Activated naive CD4-positive, alpha-beta T cell treated with anti-CD3 and anti-CD28 coated beads, Interleukin-2, amount 50 U/mL, for 72 hours (primary cell): ENCODE measurements at places on chromosomes 4 and X. TPM values are rescaled to one million over a fixed set of nuclear protein-coding genes. Genes with fewer than 3 reads are reported as not detected.

DNA sequence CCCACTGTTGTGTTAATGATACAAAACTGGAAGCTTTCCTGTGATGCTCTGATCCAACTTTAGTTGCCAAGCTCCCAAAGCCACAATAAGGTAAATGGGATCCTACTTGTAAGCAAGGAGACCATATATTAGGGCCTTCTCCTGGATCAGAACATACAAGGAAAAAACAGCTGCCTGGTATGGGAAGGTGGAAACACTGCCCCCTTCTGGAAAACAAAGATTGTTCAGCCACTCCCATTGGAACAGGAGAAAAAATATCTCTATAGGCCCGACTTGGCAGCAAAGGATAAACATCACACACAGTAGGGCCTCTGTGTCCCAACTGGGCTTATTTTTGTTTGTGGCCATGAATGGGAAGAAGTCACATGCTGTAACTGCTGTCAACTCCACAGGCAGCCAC, 166.5 kb downstream of the TBX22 start:
- DNase-seq: no peak

MAGEE2 gene
- not detected for total RNA-seq

DNA sequence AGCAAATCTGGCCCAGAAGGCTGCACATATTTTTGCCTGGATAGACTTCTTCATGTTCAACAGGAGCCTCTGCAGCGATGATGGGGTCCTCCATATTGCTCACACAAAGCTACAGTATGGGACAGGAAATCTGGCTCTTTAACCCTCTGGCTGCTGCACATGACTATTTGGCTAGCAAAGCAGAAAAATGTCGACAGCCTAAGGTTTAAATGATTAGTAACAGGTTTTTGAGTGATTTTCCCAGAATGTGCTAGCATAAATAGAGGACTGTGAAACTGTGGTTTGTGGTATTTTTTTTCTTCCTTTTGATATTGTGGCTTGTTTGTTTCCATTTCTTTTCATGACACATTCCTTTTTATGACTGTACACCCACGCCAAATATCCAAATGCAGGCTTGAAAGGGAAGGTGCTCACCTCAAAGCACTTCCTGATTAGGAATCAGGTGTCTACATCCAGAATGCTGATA, 120.2 kb upstream of the GK2 start:
- no peak for DNase-seq

GRCh38 chrX:81174286-81174685, 27.4 kb downstream of the HMGN5 start:
- DNase-seq: no peak

RBM47 gene
- 0.59 TPM for total RNA-seq

DNA sequence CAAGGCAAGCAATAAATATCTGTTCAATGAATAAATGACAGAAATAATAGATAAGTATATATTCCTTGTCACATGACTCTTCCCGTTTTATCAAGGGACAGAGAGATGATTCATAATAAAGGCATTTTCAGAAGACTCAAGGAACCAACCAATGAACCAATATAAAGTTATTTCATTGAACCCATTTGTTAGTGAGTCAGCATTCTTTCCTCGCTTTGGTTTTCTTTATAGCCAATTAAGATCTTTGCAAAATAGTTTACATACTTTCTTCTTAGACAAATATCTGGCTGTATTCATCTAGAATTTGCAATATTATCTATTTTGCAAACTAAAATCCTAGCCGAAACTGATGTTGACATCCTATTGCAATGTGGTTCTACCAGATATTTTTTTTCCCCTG, 269.4 kb downstream of the IL15 start:
- DNase-seq: no peak

DNA sequence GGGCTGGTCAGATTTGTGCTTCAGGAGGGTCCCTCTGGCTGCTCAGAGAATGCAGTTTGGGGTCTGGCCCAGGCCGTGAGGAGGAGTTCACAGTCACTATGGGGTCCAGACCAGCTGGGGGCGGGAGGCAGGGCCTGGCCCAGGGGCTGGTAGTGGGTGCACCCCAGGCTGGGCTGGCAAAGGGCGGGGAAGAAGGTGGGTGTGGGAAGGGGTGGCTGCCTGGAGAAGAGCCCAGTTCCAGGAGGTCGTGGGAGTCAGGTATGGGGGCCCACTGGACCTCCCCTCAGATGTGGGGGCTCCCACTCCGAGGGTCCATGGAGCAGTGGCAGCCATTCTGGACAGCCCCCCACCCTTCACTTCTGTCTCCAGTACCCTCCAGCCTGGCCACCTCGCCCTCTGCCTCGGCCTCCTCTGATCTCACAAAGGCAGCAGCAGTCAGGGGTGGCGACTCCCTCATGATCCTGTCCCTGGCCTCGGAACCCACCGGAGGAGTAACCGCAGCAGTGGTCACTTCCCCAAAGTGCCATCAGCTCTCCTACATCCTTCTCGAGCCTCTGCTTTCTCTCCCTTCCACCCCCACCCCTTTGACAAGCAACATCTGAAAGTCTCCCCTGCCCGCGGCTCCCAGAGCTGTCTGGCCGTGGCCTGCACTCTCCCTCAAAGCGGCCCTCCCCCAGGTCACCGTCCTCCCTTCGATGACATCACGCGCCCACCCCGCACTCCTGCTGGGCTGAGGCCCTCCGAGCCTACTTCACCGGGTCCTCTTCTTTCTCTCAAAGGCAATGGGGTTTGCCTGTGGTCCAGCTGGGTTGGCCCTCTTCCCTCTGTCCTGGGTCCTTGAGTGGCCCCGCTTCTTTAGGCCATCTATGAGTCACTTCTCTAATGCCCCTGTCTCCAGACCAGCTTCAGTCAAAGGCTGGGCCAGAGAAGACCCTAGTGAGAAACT, 1.7 kb upstream of the SLC6A8 start:
- no peak for DNase-seq

DNA sequence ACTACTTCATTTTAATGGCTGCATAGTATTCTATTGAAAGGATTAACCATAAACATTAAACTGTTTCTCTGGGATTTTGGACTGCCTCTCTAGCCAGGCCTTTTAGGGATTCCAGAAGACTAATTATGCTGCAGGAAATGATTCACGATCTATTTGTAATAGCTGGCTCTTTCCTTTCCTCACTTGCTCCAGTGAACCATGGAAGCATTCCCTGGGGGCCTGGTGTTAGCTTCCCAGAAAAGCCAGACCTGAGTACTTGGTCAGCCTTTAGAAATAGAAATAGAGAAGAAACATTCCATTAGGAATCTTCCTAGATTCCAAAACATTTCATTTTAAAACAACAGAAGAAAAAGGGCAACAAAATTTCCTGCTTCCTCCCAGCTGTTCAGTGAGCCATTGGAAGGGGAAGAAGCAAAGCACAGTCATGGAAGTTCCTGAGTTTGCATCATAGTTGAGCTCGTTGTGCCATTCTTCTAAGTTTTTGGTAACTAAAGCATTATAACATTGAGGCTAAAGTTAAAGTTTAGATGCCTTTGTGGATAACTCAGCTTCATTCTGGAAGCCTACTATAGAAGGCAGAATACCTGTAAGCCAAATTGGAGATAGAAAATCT, 83.5 kb downstream of the NPNT start:
- no peak for DNase-seq

GRCh38 chr4:11843340-11843739, 414.6 kb upstream of the HS3ST1 start:
- no peak for DNase-seq

NPY2R gene
- total RNA-seq: not detected

GRCh38 chrX:1387141-1387776, 4.7 kb downstream of the SLC25A6 start:
- DNase-seq: no peak

TRIM75 gene
- not detected for total RNA-seq

GRCh38 chr4:148376151-148376550, 66.1 kb downstream of the NR3C2 start:
- no peak for DNase-seq

DNA sequence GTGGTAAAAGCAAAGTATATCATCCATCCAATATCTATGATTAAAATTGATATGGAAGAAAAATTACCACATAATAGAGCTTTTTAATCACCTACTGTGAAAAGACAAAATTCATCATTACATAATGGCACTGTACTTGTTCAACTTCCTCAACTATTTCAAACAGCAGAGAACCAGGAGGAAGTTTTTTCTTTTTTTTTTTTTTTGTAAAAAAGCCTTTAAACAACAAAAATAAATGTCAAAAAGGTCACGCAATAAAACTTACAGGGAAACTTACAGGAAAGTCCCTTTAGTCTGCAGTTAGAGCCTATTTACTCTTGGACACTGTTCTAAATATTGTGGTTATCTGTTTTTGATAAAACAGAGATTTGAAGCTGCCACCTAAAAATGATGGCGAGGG, 4.8 kb downstream of the PDGFC start:
- DNase-seq: no peak

GRCh38 chrX:155953055-155953454, 44.4 kb upstream of the IL9R start:
- DNase-seq: no peak

GRCh38 chrX:129690435-129690834, 35.7 kb upstream of the APLN start:
- no peak for DNase-seq

PHEX gene
- total RNA-seq: 0.93 TPM

DNA sequence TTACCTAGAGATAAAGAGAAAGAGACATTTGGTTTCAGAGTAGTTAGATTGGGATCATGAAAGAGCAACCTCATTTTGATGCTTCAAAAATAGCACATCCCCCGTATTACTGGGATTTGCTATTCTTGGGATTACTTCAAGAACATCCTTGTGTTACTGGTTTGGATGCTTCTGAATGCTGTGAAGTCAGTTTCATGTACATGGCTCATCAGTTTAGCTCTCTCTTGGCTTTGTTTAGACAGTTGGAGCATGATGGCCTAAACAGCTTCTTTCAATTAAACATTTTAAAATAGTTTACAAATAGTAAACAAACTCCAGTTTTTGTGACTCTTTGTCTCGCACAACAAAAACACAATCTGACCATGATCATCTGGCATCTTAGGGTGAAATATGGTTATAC, 23.9 kb downstream of the HTT start:
- DNase-seq: no peak

- no peak for DNase-seq
These were observed 404.4 kb upstream of the RASGEF1B start for GRCh38 chr4:81876106-81876505.

DNA sequence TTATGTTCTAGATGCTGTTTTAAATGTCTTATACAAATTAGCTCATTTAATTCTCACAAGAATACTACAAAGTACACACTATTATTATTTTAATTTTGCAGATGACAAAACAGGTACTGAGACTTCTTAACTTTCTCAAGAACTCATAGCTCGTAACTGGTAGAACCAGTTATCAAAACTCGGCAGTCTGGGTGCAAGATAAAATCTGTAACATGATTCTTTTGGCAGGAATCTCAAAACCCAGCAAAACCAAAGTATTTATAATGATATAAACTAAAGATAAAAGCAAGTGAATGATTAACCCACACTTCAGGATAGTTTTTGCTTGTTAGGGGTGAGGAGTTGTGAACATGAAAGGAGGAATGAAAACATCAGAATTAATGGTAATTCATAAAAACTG, 27.6 kb downstream of the CLNK start:
- DNase-seq: no peak

CLCN4 gene
- not detected for total RNA-seq
